Esophagus mucosa (tissue), 1 donor: ENCODE measurements at places on chromosomes 2 and 18. TPM values are rescaled to one million over a fixed set of nuclear protein-coding genes. Genes with fewer than 3 reads are reported as not detected.

DNA sequence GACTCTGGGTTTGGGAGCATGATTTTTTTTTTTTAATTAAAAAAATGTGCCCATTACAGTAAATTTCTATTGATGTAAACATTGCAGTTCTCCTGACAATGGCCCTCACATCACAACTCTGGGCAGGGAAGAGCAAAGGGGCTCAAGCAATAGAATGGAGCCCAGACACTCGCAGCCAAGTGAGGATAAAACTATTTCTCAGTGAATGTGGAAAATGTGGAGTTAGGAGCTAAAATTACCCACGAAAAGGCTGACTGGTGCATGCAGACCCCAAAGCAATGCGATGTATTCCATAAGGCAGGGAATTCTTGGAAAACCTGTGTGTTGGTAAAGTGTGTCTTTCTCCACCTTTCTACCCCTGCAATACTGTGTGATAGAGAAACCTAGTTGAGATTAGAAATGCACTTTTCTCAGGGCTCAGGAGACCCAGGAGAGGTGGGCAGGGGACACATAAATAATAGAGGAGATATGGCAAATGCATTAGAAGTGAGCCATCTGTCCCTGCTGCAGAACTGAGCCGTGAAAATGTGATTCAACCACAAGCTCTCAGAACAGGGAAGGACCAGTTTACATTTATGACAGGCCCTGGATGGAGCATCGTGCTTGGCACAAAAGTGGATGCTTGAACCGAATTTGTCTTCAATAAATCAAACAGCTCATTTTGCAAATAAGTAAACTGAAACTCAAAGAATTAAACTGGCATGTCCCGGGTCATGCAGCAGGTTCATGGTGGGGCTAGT, 100.1 kb downstream of the MYCN start:
- no peak for ATAC-seq

GRCh38 chr2:62524293-62524941, 18.4 kb upstream of the TMEM17 start:
- no peak for ATAC-seq

AQP4 gene
- 0.08 TPM for total RNA-seq

DNA sequence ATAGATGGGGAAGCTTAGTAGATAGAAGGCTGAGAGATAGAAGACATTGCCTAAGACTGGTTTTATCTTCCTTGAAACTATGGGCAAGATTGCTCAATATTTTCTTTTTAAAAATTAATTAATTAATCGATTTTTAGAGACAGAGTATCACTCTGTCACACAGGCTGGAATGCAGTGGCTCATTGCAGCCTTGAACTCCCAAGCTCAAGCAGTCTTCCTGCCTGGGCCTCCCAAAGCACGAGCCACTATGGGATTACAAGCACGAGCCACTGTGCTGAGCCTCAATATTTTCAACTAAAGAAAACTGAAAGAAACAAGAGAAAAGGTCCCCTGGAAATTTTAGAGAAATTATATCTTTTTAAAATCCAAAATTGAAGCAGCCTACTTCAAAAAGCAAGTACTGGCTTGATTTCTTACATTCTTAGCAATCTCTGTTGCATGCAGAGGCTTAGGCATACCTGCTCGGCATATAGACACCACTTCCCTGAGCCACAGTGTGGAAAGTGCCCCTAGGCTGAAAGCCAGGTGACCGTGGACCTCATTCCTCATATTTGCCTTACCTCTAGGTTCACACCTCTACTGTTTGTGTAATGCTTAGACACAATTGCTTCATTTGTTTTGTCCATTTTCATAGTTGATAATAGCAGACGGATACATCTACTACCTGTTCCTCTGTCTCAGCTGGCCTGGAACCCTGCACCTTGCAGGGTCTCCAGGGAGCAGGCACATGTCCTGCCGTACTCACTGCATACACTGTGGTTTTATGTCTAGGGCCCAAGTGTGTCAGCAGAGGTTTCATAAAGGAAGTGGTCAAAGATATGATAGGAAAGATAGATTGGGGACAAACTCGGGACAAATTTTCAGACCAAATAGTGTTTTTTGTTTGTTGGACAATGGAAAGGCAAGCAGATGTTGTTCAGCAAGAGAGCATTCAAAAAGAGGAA, 166.5 kb upstream of the ALPP start:
- ATAC-seq = peak; percentile 82

- ATAC-seq = no peak
Observed at GRCh38 chr2:238439917-238440316, 13.2 kb downstream of the ASB1 start.

- ATAC-seq = no peak
Observed at GRCh38 chr2:108858894-108859293, 72.3 kb downstream of the CCDC138 start.

PKDCC gene
- 1.8 TPM for total RNA-seq

PPP1R1C gene
- total RNA-seq = 1.8 TPM

GRCh38 chr2:197184959-197185586, 125.5 kb downstream of the ANKRD44 start:
- ATAC-seq = peak; percentile 89

HNMT gene
- total RNA-seq = 2.5 TPM

DNA sequence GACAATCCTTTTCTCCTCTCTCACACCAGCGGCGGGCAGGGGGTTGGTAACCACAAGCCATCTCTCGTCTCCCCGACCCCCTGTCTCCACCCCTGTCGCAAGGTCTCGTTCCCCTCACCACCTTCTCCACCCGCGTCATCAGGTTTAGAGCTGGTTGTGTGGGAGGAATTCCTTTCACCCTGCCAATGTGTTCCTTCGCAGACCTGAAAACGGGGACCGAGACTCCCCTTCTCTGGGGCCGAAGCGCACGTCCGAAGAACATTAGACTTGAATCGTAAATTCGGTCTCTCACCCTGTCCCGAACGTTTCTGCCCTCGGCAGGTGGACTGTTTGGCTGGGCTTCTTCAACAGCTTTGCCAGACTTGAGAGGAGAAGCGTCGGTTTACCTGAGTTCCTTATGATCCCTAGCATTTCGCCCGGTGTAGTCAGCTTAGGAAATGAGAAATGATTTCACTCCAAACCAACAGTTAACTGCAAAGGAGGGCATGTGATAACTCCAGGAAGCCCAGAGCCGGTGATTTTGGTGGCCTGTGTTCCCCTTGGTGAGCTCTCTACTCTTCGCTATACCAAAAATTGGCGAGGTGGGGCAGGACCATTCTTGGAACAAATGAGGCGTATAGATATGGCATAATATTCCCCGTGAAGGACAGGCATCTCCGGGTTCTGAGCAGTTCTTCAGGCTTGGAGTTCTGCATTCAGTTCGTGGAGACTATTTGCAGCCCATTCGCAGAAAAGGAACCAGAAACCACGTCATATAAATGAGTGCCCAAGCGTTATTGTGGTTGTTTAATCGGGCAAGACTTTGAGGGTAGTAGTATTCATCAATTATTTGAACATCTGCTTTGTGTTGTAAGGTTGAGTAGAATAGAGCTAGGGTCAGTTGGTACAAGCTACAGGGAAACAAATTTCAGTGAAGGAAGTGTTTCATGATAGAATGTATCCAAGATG, 694 bp downstream of the CFAP36 start:
- peak; percentile 14 for ATAC-seq

SERPINB4 gene
- 418 TPM for total RNA-seq

DNA sequence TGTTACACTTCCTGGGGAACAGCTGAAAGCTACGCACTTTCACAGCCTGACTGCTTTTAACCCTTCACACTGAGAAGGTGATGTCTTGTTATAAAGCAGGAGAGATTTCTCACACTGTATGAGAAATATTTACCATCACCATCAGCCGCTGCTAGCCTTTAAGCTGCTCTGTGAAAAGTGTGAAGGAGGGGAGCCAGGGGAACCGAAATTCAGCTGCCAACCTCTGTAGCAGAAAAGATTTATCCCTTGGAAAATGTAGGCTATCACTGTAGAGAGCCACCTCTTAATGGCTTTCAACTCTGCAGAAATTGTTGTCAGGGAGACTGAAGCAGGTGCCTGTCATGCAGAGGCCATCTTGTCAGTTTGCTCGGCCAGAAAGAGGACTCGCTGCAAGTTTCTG, 145.3 kb downstream of the SP3 start:
- no peak for ATAC-seq

GRCh38 chr2:41364842-41365241, 683.0 kb upstream of the PKDCC start:
- no peak for ATAC-seq

ASIC4 gene
- not detected for total RNA-seq

REG1B gene
- not detected for total RNA-seq

DNA sequence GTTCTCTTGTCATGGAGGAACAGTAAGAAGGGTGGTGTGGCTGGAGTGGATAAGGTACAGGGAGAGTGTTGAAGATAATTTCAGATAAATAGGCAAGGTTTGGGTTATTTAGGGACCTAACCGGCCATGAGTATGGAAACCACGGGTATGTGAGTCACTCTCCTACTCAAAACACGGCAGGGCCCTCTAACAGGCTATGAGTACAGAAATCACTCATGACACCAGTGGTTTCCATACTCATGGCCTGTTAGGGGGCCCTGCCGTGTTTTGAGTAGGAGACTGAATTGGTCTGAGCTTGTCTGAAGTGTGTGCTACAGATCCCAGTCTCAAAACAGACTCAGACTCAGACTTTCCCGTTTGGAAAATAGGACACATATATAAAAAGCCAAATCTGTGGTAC, 428.4 kb upstream of the HNMT start:
- ATAC-seq = no peak

COL3A1 gene
- 43.8 TPM for total RNA-seq

DNA sequence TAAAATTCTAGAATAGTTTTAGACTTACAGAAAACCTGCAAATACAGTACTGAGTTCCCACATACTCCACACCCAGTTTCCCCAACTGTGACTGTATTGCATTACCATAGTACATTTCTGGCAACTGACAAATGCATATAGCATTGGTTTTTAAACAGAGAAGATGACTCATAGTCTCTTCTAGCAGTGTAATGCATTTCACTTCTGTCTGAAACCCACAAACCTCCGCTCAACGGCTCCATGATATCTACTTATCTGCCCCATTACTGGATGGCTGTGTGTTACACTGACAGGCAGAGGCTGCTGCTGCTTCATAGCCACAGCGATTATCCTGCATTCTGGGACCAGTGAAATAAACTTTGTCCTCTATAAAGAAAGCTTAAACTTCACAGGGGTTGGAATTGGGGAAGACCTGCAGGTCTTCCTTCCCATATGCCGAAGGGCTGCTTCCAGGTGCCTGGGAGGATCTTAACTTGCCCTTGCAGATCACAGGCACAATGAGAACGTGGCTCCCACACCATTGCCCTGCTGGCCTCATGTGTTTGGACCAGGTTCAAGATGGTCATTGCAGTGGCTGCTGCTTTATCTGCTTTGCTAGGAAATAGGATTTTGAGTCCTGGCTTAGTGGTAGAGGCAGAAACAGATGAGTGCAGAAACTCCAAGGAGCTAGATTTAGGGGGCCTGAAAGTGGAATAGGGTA, 742.6 kb upstream of the HS6ST1 start:
- peak; percentile 83 for ATAC-seq

- ATAC-seq = no peak
Observed at GRCh38 chr2:150880986-150881385, 380.7 kb downstream of the RBM43 start.

DNA sequence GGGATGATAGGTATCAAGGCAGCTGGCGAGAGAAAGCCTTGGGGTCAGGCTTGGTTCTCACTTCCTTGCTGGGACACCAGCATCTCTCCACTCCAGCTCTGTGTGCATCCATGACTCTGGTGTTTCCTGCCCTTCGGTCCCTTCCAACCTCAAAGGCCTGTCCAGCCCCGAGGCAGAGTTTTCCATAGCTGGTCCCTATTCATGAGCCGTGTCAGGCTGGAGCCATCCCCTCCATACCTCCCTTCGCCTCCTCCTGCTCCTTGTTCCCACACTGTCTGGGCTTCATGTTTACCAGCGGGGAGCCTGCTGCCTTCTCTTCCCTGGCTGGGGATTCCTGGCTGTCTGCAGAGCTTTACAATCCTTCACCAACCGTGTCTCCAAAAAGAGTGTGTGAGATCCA, 51.2 kb downstream of the DYSF start:
- ATAC-seq = no peak

GRCh38 chr2:172680436-172681068, 55.1 kb upstream of the RAPGEF4 start:
- ATAC-seq = no peak

GRCh38 chr2:109644571-109645275, 30.6 kb downstream of the SOWAHC start:
- ATAC-seq = no peak

DNA sequence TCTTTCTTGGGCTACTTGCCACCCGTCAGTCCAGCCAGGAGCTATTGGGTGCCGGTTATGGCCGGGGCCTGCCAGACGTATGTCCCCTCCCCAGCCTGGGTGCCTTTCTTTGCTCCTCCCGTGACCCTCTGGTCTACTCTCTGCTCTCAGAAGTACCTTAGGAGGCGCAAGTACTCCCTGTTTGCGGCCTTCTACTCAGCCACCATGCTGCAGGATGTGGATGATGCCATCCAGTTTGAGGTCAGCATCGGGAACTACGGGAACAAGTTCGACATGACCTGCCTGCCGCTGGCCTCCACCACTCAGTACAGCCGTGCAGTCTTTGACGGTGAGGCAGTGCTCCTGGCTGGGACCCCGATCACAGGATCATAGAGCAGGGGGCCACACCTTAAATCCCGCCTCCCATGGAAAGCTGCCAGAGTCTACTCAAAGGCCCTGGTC, 99.5 kb downstream of the DYSF start:
- no peak for ATAC-seq
